ENCODE measurements at places on chromosomes 4 and X.

DNA sequence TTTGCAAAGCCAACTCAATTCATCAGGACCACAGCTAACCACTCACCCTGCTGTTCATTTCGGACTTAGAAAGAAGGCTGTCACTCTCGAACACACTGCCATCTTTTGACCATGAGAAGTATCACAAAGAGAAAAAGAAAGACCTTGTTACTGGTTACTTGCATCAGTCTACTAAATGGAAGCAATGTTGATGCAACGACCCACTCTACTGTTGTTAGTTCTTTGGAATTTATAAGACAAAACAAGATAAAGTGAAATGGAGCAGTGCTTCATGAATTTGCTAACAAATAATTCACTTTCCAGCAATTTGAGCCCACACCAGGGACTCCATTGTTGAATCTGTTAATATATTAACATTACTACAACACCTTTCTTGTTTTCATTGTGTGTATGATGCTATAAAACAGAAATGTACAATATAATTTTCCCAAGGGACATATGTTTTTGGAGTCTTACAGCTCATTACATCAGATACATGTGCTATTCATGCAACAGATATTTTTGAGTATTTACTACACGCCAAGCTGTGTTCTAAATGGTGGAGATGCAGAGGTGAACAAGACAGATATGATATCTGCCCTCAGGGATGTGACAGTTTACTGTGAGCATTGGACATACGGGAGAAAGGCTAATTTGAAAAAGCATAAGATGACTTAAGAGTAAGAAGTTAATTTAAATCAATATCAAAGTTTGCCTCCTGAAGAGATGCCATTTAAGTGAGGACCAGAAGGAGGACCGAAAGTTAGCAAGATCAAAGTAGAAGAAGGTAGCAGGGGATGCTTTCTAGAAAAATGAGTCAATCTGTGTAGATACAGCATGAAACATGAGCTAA, 87.2 kb downstream of the AREG start:
- no peak for DNase-seq

DNA sequence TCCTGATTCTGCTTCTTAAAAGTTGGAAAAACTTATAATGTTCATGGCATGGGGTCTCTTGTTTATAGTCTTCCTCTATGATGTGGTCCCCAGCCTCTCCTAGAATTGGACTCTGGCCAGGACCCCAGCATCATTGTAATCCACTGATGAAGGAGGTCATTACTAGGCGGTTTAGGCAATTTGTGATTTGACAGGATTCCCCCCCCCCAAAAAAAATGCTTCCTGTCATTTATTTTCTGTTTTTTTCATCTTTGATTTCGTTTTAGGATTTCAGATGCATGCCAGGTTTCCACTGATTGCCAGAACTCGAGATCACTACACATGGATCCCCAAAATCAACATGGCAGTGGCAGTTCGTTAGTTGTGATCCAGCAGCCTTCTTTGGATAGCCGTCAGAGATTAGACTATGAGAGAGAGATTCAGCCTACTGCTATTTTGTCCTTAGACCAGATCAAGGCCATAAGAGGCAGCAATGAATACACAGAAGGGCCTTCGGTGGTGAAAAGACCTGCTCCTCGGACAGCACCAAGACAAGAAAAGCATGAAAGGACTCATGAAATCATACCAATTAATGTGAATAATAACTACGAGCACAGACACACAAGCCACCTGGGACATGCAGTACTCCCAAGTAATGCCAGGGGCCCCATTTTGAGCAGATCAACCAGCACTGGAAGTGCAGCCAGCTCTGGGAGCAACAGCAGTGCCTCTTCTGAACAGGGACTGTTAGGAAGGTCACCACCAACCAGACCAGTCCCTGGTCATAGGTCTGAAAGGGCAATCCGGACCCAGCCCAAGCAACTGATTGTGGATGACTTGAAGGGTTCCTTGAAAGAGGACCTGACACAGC, 4.9 kb downstream of the SPRY1 start:
- DNase-seq = no peak

GRCh38 chr4:172865531-172866127, 303.0 kb upstream of the GALNT7 start:
- DNase-seq = no peak

- no peak for DNase-seq
Observed at GRCh38 chr4:19095491-19096046, 1074.0 kb upstream of the LCORL start.

DNA sequence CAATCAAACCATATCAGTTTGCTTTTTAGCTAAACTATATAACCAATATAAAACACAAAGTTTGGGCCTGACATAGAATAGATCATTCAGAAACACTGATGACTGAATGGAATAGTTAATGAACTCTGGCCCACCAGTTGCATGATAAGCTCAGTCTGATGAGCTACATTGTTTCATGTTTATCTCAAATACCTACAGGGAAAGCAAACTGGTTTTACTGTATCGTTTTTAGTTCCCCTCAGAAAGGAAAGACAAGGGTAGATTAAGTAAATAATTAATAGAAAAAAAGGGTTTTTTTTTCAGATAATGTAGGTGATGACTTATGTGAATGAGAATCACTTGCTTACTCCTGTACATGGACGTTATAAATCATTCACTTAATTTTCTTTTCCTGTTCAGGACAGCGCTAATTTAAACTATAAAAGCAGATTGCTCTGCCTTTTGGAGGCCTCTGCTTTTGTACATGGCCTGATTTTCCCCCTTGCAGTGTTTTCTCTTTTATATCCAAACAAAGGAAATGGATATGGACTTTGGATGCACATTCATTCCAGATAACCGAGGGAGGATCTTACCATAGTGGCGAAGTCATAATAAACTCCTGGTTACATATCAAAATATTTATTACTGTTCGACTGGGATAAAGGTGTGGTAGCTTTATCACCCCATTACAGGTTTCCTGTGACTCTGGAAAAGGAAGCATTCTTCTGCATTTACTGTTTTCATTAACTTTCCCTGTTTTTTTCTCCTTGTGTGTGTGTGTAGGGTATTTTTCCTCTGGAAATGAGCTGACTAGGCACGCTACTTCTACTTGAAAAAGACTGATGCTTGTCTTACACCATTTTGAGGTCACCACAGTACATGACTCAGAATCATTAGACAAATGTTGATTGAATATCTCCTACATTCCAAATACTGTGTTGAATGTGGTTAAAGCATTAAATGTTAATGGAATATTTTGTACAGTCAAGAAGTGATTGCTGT, 373.1 kb upstream of the HS3ST1 start:
- no peak for DNase-seq

DNA sequence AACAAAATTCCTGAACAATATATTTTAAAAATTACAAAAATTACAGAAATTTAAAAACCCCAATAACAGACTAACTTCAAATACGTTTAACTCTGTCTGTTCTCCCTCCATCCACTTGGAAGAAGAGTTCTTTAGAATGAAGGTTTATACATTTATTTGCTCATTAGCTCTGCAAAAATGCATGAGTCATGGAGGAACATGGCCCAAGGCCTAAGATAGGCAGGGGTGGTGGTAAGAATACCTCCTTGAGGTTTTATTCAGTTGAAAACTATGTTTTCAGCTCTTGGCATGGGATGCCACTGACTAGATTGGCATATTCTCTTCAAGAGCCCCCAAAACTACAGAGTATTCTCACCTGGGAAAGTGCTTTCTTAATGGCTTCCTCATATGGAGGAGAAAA, 8.8 kb upstream of the LRRC66 start:
- DNase-seq = no peak

- DNase-seq = no peak
Observed at GRCh38 chrX:118396113-118396512, 50.2 kb downstream of the WDR44 start.

DNA sequence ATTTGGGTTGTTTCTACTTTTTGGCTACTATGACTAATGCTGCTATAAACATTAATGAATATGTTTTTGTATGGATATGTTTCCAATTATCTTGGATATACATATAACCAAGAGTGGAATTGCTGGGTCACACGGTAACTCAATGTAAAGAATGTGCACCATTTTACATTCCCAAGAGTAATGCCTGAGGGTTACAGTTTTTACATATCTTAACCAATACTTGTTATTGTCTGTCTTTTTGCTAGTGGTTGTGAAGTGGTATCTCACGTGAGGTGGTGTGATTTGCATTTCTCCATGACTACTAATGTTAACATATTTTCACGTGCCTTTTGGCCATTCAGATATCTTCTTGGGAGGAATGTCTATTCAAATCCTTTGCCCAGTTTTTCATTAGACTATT, 200.3 kb upstream of the MAB21L2 start:
- DNase-seq = no peak

GRCh38 chrX:114619874-114620273, 36.0 kb downstream of the HTR2C start:
- no peak for DNase-seq

DNA sequence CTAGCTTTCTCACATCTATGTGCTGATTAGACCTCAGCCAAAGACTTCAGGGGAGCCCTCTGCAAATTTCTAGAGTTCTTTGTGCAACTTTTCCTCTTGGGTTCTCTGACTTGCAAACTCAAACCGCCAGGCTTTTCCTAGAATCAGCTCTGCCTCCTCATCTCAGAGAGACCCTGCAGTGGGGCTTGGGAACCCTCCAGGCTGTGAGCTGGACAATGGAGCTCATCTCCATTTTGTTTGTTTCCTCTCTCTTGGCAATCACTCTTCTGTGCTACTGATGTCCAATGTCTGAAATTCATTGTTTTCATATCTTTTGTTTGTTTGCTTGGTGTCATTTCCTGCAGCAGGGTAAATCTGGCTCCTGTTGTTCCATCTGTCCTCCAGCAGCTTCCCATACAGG, 33.0 kb downstream of the GYPB start:
- no peak for DNase-seq

- no peak for DNase-seq
Observed at GRCh38 chr4:165757451-165757850, 115.6 kb upstream of the TLL1 start.

Measured in activated CD4-positive, alpha-beta T cell treated with anti-CD3 and anti-CD28 coated beads for 4 hours (primary cell).